ENCODE measurements at places on chromosomes 11 and 22.

GRCh38 chr22:44147821-44148574 is 32.7 kb upstream of the PARVG start:
- DNase-seq = no peak

DNA sequence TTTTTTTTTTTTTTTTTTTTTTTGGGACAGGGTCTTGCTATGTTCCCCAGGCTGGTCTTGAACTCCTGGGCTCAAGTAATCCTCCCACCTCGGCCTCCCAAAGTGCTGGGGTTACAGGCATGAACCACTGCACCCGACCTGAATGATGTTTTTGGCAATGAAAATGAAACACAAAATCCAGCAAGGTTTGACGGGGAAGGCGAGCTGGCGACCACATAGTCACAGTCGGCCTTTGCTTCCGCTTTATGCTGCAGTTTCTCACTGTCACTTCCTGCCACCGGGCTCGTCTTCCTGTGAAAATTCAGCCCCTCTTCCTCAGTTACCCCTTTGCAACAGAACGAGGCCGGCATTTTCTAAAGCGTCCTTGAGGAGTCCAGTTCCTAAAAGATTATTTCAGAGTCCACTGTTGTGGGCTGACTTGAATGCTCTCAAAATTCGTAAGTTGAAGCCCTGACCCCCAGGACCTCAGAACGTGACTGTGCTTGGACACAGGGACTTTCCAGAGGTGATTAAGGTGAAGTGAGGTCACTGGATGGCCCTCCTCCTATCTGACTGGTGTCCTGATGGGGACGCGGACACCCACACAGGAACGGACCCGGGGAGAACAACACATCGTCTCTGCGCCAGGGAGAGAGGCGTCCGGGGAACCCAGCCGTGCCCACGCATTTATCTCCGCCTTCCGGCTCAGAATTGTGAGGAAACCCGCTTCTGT is 2.9 kb upstream of the BID start:
- peak; percentile 14 for DNase-seq

DNA sequence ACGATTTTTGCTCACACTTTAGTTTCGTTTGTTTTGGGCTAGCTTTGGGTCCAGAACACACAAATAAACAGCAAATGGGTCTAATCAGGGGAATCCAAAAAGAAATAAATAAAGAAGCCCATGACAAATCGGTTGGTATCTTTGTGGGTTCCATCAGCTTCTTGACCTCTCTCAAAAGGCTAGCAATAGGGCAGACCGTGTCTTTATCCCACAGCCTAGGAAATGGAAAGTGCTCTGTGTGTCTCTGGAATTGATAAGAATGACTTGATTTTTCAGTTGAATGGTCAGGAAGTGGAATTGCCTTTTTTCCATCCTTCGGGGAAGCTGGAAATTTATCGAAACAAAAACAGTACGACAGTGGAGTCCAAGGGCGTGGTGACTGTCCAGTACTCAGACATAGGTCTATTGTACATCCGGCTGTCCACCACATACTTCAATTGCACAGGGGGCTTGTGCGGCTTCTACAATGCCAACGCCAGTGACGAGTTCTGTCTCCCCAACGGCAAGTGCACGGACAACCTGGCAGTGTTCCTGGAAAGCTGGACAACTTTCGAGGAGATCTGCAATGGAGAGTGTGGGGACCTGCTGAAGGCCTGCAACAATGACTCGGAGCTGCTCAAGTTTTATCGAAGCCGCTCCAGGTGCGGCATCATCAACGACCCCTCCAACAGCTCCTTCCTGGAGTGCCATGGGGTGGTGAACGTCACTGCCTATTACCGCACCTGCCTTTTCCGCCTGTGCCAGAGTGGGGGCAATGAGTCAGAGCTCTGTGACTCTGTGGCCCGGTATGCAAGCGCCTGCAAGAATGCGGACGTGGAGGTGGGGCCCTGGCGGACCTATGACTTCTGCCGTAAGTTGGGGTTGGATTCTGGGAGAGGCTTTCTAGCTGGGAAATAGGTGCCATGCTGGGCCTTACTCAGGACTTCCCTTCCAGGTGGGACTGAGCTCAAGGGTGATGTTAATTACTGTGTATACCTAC is 28.6 kb downstream of the TECTA start:
- no peak for DNase-seq

GRCh38 chr11:71484248-71485062 is 31.5 kb downstream of the NADSYN1 start:
- DNase-seq = no peak

GRCh38 chr11:27124514-27125264 is 84.1 kb downstream of the BBOX1 start:
- DNase-seq = no peak

GRCh38 chr11:1832211-1832919 is 2.4 kb upstream of the SYT8 start:
- no peak for DNase-seq

- peak; percentile 29 for DNase-seq
Measured at GRCh38 chr22:37782340-37783168, 25.2 kb upstream of the GCAT start.

DNA sequence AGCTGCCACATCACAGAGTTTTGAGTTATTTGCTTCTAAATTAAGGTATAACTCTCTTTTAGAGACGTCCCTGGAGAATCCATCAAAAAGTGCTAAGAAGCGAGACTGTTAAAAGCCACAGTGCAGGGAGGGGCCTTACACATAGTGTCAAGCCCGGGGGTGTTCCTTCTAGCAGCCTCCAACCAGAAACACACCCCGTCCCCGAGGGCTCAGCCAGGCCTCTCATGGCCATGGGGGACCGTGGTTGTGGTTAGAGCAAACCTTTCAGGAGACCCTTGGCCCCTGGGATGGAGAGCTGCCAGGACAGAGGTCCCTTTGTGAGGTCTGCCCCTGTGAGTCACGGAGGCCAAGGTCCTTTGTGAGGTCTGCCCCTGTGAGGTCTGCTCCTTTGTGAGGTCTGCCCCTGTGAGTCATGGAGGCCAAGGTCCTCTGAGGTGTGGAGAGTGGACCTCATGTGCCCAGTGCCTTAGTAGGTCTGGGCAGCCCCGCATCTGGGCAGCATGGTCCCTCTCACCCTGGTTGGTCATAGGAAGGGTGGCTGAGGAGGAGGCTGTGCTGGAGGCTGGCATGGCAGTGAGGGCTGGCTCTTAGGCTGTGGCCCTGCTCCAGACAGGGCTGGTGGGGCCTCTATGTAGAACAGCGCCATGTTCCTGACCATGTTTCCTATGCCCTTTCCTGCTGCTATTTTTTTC is 5.4 kb downstream of the GNAZ start:
- DNase-seq = no peak

GRCh38 chr22:47738472-47739013 is 976.1 kb downstream of the TBC1D22A start:
- DNase-seq = no peak

GRCh38 chr11:40162901-40163883 is 1296.3 kb downstream of the LRRC4C start:
- no peak for DNase-seq

- peak; percentile 28 for DNase-seq
Measured at GRCh38 chr11:1546536-1547466, 25.3 kb downstream of the DUSP8 start.

GRCh38 chr11:90220391-90220790 is 2.5 kb downstream of the CHORDC1 start:
- DNase-seq = peak; percentile 36

GRCh38 chr11:19766810-19767209 is 54.2 kb downstream of the NAV2 start:
- no peak for DNase-seq

- DNase-seq = no peak
Measured at GRCh38 chr11:36196411-36196998, 92.7 kb downstream of the COMMD9 start.

- DNase-seq = no peak
Measured at GRCh38 chr22:46933040-46933930, 170.8 kb downstream of the TBC1D22A start.

DNA sequence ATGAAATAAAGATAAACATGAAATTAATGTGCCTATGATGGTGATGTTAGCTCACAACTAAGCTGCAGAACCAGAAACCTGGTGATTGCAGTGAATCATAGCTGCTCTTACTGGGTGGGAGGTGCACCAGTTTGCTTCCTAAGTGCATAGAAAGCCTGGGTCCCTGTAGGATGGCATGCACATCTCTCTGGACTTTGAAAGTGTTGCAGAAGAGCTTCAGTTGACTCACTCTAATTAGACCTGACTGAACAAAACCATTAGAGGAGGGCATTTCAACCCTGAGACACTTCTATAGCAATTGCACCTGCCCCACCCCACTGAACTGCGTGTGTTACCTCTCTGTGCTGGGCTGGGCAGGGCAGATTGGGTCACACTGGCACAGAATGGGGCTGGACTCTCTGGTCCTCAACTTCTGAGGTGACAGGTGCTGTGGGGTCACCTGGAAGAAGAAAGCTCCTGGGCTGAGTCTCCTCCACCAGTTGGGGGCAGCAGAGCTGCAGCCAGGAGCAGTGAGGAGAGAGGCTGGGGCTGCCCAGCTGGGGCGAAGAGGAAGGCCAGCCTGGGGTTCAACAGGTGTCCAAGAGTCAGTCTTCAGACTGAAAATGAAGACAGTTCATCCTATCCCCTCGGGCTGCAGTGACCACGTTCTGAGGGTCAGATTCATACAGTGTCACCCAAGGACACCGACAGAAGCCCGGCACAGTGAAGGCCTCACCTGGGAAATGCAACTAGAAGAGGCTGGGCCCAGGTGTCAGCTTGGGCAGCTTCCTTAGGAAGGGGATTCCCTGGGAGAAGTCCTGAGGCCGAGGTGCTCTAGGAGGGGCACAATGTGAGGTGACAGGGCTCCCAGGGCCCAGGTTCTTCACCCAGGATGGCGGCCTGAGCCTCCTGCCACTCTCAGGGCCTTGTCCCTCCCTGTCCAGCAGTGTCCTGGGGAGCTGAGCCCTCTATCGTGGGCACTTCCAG is 58.1 kb downstream of the GGTLC2 start:
- no peak for DNase-seq

DNA sequence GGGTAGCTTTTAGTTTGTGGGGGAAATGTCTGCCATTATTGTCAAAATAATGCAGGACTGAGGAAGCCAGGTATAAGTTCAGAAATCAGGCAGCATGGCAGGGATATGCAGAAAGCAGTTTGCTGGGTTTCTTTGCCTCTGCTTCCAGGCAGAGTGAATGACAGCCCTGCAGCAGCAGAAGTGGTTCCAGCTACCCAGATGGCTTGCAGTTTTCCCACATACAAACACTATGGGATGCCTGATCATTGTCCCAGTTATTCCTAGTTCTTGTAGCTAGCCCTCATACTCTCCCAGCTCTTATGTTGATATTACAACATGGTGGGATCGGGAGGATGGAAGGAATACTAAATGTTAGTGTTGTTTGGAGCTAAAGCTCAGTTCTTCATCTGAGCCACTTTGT is 2.8 kb upstream of the DIXDC1 start:
- no peak for DNase-seq

DNA sequence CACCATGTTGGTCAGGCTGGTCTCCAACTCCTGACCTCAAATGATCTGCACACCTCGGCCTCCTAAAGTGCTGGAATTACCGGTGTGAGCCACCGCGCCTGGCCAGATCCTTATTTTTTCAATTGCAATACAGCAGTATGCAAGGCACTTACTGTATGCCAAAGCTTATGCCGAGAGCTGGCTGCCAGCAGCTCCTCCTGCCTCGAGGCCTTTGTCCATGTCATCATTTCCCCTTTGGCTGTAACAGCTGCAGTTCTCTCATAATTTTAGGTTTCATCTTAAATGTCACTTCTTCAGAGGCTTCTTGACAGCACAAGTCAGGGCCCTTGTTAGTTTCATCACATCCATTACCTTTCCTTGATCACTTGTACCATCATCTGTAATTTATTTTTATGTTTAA is 1.5 kb upstream of the SREBF2 start:
- DNase-seq = peak; percentile 18
